ENCODE measurements at places on chromosomes 1 and 21.

DNA sequence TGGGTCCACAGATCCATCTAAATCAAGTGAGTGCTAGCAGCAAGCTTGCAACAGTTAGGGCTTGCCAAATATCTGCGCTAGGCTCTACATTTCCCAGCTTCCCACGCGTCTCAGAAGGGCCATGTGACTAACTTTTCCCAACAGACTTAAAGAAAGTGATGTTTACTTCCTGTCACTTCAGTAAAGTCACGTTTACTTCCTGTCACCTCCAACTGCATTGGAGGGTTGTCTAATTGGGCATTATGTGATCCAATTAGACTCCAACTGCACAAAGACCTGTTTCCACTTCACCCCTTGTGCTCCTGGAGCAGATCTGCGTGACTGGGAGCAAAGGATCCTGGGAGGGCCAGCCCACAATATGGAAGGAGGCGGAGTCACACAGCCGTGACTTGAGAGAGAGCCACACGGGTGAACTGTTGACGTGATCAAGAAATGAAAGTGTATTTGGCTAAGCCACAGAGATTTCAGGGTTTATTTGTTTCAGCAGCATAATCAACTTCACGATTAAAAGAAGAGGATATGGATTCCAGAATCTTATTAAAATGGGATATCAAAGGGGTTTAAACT, 77.7 kb downstream of the CYYR1 start:
- no peak for DNase-seq

DNA sequence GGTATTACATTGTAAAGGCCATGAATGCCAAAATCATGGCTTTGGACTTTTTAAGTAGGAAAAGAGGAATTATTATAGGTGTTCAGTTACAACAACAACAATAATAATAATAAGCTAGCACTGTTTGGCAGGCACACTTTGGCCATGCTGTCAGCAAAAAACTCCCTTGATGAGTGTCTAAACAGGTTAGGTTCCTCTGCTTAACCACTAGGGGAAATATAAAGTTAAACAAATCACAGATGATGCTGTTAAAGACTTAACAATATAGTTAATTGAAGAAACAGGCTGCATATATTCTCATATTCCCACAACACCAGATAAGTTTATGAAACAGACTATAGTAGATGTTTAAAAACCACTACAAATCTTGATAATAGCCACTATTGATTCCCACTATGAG, 46.4 kb downstream of the RGS21 start:
- DNase-seq: no peak

GRCh38 chr21:35319684-35320283, 270.7 kb upstream of the RUNX1 start:
- DNase-seq: no peak

GRCh38 chr1:25900219-25900618, 6.0 kb downstream of the STMN1 start:
- no peak for DNase-seq

GRCh38 chr1:25472471-25472870, 41.8 kb downstream of the MACO1 start:
- DNase-seq: no peak

- no peak for DNase-seq
These were observed 147.7 kb downstream of the TGFB2 start for GRCh38 chr1:218492874-218493273.

DNA sequence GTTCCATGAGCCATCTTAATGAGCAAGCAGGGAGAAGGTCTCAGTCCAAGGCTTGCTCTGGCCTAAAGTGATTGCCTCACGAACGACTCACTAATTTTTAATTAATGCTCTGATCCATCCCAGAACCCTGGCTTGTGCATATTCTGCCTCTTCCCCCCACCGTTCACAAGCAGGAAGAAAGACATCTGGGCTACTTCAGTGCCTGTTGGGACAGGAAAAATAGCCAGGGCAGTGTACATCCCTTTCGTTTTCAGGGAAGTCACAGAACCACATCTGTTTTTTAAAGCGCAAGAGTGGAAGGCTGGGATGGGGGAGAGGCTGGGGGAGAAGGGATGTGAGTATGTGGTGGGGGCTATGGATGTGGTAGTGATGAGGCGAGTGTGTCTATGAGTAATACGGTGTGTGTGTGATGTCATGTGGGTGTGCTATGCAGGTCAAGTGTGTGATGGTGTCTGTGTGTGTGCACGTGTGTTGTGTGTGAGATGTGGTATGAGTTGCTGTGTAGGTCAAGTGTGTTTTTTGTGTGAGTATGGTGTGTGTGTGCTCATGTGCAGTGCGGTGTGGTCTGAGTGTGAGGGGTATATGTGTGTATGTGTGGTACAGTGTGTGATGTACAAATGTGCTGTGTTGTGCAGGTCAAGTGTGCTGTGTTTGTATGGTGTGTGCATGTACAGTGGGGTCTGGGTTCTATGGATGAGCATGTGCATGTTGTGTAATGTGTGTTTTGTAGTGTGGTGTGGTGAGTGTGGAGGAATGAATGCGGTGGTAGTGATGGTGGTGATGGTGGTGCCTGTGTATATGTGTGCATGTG, 64.9 kb upstream of the SYT6 start:
- no peak for DNase-seq

DNA sequence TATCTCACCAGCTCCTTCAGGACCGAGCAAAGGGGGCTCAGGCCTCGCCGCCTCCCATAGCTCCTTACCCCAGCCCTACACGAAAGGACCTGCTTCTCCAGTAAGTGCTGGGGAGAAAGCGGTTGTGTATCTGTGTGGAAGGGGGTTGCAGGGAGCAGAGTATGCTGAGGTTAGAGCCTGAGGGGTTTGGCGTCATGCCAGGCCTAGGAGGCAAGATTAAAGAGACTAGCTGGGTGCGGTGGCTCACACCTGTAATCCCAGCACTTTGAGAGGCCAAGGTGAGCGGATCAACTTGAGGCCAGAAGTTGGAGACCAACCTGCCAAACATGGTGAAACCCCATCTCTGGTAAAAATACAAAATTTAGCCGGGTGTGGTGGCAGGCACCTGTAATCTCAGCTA, 14.1 kb upstream of the RASSF5 start:
- no peak for DNase-seq

DNA sequence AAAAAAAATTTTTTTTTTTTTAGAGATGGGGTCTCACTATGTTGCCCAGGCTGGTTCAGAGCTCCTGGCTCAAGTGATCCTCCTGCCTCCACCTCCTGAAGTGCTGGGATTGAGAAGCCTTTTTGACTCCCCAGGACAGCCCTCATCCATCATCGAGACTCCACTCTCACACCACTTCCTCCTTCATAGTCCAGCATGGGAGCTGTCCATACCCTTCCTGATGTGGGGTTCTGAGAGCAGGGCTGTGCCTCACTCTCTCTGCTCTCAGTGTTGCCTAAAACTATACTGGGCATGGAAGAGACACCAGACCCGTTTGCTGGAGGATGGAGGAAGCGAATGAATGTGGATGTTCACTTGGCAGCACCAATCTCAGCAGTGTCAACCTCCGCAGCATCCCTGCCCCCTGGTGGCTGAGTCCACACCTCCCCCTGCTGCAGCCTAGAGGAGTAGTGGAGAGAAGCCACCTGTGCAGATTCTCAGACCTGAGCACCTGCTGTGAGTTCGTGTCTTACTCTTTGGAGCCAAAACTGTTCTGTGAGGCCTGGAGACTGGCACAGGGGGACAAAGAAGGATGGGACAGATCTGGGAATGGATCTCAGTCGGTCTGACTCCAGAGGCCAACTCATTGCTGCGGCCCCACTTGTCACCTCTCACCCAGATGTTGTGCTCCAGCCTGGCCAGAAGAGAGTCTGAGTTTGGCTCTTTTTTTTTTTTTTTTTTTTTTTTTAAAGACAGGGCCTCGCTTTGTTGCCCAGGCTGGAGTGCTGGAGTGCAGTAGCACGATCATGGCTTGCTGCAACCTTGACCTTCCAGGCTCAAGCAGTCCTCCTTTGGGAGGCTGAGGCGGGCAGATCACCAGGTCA, 17.7 kb downstream of the TINAGL1 start:
- peak; percentile 85 for DNase-seq

DNA sequence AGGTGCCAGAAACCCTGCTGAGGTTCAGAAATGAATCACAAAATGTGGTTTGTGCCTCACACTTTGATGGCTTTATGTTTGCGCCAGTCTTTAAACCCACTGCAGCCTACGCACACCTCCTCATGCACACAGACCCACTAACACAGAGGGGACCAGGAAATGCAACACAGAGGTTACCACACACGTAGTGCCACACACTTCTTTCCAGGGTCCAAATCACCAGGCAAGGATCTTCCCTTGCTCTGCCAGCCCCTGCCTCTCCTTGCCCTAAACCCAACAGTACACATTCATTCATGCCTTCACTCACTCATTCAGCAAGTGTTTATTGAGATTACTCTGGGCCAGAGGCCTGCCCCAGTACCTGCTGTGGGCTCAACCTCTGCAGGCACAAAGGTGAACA, 17.5 kb downstream of the MAB21L3 start:
- no peak for DNase-seq

DNA sequence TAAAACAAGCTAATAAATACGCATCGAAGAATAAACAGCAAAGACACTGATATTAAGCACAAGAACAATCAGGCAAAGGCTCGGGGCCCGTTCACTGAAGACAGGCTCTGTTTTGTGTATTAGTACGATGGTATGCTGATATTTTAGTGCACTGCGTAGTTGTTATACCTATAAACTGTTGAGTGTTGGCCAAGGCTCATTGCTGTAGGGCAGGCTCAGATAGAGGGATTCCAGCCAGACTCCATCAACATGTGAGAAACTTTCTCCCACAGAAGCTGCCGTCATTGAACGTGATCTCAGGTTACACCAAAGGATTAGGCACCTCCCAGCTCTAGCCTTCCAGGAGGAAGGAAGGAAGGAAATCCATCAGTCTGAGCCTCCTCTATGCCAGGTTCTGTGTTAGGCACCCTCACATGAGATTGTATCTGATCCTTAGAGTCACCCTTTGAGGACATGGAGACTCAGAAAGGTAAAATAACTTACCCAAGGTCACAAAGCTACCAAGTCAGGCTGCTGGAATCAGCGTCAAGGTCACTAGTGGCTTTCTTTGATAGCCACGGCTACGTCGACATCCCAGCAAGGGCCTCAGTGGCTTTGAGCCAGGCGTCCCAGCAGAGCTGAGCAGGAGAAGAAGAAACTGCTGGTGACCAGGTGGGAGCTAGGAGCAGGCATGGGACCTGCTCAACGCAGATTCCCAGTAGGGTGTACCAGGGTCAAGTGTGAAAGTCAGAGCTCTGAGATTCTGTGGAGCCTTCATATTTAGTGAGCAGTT, 14.8 kb downstream of the BCAR3 start:
- peak; percentile 63 for DNase-seq

- DNase-seq: no peak
These were observed 135.7 kb upstream of the SLC45A1 start for GRCh38 chr1:8182034-8182761.

- peak; percentile 26 for DNase-seq
These were observed 56.9 kb downstream of the KRTAP19-8 start for GRCh38 chr21:30981403-30981802.

GRCh38 chr1:5597991-5598823, 394.0 kb downstream of the NPHP4 start:
- DNase-seq: peak; percentile 47

GRCh38 chr1:200437556-200438203, 27.8 kb upstream of the ZNF281 start:
- DNase-seq: no peak

- peak; percentile 72 for DNase-seq
These were observed 40.9 kb upstream of the BEND5 start for GRCh38 chr1:48817505-48818114.

DNA sequence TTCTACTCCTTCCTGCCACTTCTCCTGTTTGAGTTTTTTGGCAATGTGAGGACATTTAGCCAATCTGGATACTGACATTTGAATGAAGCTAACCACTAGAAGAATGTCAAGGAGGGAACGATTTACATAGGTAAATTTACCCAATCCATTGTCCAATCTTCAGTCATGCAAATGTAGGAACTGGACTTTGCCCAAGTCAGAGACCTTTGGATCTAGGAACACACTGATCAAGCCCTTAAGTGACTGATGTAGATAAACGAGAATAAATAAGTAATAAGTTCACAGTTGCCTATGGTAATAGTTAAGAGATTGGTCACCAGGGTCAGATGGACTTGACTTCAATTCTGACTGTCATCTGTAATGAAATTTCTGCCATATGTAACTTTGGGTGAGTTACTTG, 177.6 kb downstream of the FGGY start:
- DNase-seq: no peak

- DNase-seq: peak; percentile 48
These were observed at the start of gene NTMT2 for GRCh38 chr1:170145770-170146676. TSS of gene NTMT2 (plus strand) at chr1:170145959. CDS start at chr1:170146108, 149 bp downstream.

DNA sequence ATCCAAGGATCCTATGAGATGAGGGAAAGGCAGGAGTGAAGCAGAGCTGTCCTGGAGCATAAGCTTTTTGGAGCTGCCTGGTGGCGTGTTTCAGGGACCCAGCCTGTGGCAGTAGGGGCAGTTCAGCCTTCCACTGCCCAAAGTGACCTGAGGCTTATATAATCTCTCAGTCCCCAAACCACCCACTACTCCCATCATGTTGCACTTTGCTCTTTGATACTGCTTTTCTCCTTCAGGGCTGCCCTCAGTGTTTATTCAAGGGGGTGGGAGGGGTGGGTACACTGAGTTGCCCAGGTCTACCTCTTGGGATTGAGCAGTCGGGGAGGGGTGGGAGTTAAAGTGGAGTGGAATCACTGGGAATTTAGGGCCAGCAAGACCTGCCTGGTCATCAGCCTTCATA, 9.3 kb downstream of the HCN3 start:
- DNase-seq: no peak

DNA sequence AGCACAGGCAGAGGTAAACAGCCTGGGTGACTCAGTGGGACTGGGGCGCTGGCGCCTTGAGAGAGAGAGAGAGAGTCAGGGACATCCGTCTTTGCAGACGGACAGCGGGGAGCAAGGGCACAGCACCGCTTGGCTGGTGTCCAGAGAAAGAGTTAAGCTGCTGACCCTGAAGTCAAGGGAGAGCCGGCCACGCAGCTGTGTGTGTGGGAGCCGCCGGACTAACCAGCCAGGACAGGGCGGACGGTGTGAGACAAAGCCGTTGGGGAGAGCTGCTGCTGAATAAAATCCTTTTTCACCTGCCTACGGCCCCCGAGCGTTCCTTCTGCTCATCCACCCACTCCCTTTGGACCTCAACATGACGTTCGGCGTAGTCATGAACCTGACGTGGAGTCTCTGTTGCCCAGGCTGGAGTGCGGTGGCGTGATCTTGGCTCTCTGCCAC, 14.5 kb downstream of the CFAP74 start:
- DNase-seq: peak; percentile 6

DNA sequence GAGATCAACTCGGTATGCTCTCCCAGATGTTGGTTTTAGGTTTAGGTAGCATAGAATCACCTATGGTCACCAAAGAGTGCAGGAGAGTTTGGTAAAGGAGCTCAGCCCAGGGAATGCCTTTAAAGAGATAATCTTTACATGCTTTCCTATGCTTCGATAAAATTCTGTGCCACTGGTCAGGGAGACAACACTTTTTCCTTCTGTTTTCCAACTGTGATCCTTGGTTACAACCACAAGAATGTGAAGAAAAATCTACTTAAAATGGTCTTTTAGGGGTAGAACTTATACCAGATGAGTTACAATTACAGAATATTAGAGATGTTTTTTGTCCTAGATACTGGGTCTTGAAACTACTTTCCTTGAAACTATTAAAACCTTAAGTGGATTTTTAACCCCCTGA, 895.6 kb downstream of the TTLL7 start:
- DNase-seq: no peak
